ENCODE measurements at places on chromosomes 5 and 9.

DNA sequence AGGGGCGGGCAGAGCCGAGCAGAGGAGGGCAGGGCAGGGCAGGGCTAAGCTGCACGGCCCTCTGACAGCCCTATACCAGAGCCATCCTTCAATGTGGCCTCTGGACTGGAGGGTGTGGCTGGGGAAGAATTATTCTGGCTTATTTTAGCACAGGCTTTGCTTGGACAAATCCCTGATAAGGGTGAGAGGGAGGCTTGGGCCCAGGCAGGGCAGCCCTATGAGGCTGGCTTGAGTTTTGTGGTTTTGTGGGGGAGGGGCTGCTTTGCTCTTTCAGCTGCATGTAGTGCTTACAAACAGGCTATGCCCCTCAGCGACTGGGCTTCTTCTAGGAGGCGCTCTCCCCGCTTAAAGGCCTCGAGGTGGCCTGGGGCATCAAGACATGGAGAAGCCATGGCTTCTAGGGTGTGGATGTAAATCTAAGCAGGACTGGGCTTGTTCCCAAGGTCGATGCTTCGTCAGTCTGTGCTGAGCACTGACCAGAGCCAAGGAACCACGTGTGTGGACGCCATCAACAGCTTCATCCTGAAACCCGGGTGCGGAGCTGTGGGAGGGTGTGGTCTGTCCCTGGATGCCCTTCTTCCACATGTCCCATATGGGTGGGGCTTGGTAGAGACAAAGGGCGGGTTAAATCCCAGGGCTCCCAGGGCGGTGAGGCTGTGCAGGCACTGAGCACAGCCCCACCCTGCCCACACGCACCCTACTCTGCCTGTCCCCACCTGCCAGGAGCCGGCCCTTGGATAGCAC is 45.7 kb upstream of the IPPK start:
- no peak for DNase-seq

DNA sequence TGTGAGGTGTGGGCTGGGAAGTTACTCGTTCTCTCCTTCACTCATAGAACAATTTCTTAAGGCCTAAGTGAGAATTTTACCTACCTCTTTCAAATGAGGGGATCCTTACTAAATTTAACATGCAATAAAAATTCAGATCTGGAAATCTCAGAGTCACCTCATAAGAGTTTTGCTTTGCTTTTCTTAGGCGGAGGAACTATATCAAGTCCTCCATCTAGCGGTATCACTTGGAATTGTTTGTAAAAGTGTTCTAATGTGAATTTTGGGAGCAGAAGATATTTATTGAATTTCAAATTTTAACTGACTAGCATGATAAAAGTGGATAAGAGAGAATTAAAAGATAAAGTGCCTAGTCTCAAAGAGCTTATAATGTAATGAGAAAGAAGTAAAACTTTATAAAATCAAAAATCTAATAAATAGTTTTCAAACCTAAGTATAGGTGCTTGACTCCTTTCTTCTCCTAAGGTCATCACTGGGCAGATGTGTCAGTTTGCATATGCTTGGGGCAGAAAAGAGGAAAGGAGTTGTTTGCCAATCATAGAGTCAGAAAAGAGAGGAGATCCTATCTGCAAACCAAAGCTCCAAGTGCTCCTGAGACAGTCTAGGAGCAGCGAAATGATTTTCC is 145.7 kb upstream of the DAB2 start:
- no peak for DNase-seq

- DNase-seq: no peak
These were observed 75.0 kb upstream of the TNC start for GRCh38 chr9:115192835-115193525.

- no peak for DNase-seq
These were observed 192.0 kb downstream of the IRX1 start for GRCh38 chr5:3787604-3788003.

DNA sequence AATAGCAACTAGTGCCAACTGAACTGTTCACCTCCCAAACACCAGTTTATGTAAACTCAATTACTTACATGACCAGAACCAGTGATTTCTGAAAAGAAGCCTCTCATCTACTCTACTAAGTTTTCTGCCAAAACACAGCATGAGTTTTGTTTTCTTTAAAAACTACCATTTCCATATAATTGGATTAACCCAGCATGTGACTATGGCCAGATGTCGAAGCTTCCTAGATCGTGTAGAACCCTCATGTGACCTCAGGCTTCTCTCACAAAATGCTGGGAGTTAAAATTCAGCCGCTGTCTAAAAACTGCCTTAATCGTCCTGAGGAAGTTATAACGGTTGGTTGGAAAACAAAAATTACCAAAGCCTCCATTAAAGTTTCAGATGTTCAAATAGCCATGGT is 303.5 kb downstream of the IRX1 start:
- no peak for DNase-seq

- no peak for DNase-seq
These were observed 217.5 kb upstream of the NMUR2 start for GRCh38 chr5:152622628-152623027.

- no peak for DNase-seq
These were observed 143.9 kb upstream of the LHFPL2 start for GRCh38 chr5:78792345-78793055.

- no peak for DNase-seq
These were observed 369.8 kb downstream of the GADD45G start for GRCh38 chr9:89974582-89974981.

DNA sequence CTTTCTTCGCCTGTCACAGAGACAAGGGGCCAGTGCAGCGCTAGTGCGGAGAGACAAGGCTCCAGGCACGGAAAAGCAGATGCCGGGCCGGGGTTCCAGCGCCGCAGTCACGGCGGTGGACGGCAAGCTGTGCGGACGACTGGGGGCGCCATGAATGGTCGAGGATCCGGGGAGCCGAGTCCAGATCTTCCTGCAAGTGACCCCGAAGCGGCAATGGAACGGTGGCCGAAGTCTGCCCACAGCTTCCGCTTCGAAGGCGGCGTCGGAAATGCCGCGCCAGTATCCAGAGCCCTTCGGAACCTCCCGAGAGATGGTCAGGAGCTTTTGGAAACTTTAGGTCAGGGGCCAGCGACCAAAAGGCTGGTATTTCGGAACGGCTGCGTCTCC is 601 bp upstream of the FAF2 start:
- DNase-seq: peak; percentile 46

- DNase-seq: no peak
These were observed 88.4 kb upstream of the SH3PXD2B start for GRCh38 chr5:172542651-172543131.

DNA sequence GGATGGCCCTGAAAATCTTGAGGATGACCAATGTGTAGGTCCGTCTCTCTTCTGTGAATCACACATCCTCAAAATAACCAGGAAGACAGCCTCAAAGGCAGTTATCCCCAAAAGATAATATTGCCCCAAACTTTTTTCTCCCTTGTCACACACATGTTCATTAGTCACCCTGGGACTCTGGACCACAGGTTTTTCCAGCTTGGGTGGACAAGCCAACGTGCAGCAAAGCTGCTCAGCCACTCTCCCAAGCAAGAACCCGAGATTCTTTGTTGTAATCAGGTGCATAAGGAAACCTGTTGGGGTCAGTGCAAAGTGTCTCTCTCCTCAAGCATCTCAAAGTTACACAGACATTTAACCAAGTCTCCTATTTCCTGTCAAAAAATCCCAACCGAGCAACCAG is 196.6 kb downstream of the GNA14 start:
- no peak for DNase-seq

DNA sequence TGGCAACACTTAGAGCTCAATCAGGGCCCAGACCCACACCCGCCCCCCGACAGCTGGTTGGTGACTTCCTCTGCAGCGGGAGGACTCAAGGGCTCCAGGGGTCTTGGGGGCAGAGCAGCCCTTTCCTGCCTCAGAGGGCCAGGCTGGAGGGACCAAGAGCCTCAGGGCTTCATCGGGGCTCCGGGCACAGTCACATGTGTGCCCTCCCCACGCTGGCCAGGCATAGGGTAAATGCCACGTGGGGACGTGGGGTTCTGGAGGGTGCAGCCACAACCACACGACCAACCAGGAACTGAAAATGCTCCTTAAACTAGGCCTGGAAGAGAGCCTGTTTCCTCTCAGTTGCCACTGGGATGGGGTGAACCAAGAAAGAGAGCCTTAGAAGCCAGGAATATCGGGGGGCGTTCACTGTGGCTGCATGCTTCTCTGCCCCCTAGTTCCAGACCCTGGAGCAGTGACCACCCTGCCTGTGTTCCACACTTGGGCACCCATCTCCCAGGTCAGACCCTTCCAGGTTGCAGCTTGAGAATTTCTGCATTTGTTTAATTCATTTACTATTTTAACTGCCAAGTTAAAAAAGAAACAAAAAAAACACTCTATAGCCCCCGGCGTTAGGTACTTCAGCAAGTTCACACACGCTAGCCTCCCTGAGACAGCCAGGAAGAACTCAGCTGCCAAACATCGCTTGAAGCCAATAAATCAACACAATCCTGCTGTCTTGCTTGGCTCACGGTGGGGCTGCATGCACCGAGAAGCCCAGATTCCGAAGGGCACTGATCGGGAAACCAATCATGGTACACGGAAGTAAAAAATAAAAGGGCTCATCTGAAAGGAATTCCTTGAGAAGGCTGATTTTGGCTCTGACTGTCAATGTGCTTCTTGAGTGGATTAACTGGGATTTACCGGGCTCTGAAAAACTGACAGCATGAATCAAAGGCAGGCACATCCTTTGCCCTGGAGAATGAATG is 56.1 kb upstream of the PHYKPL start:
- DNase-seq: no peak

- DNase-seq: no peak
These were observed 30.7 kb downstream of the IFNW1 start for GRCh38 chr9:21110708-21111576.

DNA sequence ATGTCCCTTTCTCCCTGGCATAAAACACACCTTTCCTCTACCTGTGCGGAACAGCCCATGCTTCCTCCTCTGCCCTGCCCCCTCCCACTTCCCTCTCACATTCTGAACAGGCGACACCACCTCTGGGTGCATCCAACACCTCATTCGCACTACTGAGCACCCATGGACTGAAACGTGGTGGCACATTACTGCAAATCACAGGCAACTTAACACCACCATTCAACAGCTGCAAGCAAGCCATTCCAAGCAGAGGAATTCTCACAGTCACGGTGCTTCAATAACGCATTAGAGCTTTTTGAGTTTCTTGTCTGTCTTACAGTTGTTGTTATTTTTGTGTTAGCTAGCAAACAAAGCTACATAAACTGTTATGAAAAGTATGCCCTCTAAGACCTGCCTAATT is 298.2 kb upstream of the TAS2R1 start:
- DNase-seq: no peak

- no peak for DNase-seq
These were observed 297.1 kb upstream of the C9orf72 start for GRCh38 chr9:27870404-27870803.

- DNase-seq: no peak
These were observed 12.7 kb downstream of the CCDC180 start for GRCh38 chr9:97320080-97320642.

DNA sequence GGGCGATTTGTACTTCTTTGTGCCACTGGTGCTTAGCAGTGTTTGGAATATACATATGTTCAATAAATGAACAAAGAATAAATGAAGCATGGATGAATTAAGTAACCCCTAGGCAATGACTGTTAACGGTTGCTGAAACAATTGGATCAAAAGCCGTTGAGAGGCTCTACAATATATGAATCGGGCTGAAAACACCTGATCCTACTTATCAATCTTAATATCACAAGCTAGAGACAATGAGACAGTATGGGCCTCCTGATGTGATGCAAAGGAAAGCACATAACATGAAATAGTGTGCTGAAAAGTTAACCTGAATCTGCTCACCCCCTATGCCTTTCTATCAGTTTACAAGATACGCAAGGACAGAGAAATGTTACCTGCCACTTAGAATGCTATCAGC is 410.3 kb upstream of the RGMB start:
- no peak for DNase-seq

GRCh38 chr9:95777136-95777535 is 98.4 kb upstream of the ERCC6L2 start:
- DNase-seq: no peak

GRCh38 chr9:121201045-121201737 is 478 bp downstream of the RAB14 start:
- DNase-seq: no peak

- no peak for DNase-seq
These were observed 136.6 kb upstream of the OR13F1 start for GRCh38 chr9:104367507-104367906.

DNA sequence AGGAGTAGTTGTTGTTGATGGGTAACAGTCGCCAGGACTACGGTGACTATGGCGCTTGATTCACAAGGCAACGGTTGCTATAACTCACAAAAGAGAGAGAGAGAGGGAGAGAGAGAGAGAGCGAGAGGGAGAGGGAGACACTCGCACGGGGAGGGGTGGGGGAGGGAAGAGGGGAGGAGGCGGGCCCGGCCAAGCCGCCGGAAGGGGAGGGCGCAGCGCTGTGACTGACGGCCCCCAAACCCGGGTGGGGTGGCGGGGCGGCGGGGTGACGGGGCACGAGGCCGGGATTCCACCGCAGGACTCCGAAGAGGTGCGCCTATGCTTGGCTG is at the start of gene RFX3:
RFX3 (minus strand) TSS at position 166 of the 329 bp plus-strand sequence. CDS start 130,413 bp downstream, outside the sequence.
- peak; percentile 33 for DNase-seq

DNA sequence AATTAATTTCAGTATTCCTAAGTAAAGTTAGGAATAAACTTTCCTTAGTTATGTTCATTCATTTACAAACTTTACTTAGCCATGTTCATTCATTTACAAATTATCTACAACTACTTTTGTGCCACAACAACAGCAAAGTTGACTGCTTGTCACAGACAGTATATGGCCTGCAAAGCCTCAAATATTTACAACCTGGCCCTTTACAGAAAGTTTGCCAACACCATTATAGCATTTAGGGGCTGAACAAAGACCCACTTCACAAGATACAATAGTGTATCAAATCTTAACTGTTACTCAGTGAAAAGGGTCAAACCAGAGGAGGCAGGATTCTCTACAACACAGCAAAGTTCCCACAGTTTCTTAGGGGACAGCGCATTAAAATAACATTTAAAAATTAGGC is 9.7 kb upstream of the OTULINL start:
- DNase-seq: no peak

DNA sequence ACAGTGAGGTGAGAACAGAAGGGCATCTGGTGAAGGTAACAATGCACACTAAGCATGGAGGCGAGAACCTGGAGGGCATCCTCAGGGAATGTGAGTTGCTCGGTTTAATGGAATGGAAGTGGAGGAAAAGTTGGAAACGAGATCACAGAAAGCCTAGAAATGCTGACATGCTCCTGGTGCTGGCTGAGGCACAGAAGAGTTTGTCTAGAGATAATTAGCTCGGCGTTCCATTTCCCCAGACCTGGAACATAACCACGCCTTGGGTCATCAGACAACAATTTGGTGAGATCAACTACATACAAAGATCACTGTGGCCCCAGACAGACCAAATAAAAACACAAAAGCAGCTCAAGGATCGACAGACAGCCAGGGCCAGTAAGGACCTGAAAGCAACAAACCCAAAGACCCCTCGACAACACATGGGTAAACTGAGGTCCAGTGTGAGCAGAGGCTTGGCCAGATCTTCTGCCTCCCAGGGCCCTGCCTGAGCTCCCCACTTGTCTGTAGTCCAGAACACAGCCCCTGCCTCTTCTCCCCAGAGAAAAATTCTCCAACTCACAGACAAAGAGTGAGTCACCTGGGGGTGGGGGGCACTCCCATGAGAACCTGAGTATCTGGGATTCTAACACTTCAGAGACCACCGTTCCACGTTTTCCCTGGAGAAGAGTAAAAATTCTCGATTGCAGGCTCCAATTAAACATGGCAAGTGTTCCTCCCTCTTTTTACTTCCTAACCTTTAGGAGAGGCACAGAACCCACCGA is 52.5 kb downstream of the SHB start:
- DNase-seq: no peak

Data from cortex of kidney (tissue), 1 donor.